Activated CD8-positive, alpha-beta memory T cell treated with anti-CD3 and anti-CD28 coated beads for 24 hours (primary cell): ENCODE measurements at places on chromosomes 7 and 10.

DNA sequence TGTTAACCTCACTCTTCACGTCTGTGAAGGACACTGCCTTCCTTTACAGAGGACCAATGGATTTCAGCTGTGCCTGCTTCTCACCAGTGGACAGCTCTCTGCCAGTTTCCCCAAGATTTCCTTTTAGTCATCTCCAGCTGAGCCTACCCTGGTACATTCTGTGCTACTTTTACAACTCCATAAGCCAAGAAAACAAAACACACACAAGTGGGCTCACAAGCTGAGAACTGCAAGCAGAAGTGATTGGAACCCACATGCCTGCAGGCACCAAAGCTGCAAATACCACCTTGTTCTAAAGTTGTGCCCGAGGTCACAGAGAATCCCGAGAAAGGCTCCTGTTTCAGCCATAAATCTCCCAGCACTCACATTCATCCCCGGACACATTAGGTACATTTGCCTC, 636.8 kb downstream of the PHTF2 start:
- DNase-seq, result no peak

DNA sequence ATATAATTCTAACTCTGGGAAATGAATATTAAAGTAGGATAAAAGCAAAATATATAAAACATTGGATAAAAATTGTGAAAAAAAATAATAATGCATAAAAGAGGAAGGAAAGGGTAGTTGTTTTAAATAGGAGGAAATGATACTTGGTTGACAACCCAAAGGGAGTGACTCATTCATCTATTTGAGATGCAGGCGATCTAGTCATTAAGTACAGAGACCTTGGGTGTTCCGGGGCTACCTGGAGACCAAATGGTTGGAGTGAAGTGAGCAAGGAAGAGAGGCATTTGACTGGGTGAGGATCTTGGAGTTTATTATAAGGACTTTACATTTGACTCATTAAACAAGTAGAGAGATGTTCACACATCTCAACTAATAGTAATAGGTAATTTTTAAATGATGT, 111.0 kb downstream of the LRRTM3 start:
- DNase-seq, result no peak

DNA sequence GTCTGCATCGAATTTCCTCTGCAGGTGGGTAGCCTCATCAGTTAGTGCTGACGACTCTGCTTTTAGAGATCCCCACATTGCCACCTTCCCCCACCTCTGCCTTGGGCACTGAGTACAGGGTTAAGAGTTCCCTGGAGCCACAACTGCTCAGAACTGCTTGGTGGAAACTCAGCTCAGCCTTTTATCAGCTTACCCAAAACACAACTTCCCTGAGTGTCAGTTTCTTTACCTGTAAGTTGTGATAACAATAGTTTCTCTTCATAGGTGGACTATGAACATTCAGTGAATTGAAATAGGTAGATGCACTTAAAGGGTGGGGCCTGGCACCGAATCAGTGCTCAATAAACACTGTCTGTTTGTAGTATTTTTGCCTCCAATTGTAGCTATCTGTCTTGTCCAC, 11.3 kb downstream of the ASB13 start:
- DNase-seq, result no peak

DNA sequence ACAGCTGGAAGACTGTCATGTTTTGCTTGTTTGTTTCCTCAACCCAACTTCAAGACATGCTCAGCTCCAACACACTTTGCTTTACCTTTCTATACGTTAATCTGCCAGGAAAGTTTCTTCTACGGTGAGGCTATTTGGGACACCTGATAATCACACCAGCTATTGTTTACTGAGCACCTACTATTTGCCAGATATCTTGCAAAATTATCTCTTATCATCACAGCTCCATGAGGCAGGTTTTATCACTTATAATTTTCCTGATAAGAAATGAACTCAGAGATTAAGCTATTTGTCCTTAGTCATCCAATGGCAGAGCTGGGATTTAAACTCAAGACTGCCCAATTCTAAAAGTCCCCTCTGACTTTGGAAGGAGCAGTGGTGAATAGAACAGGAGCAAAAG, 117.4 kb downstream of the CREB5 start:
- no peak for DNase-seq
